ENCODE measurements at places on chromosomes 5 and 9.

GRCh38 chr9:36258996-36259533, 817 bp upstream of the GNE start:
- DNase-seq, result no peak

GRCh38 chr9:124696101-124696500, 75.0 kb downstream of the NR6A1 start:
- no peak for DNase-seq

DNA sequence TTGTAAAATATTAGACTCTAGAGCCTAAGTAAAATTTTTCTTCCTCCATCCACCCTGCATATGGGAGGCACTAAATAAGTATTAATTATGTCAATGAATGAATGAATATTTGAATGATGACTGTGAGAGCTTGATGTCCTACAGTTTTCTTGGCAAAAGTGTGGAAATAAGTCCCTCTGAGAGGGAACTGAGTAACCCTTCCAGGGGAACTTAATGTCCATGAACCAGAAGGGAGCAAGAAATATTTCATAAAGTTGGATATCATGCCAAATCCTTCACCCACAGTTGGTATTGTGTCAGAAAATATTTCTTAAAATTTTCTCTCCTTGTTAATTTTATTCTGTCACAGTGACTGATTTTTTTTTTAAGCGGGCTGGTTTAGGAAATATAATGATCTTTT, 36.6 kb downstream of the NNT start:
- DNase-seq, result no peak

DNA sequence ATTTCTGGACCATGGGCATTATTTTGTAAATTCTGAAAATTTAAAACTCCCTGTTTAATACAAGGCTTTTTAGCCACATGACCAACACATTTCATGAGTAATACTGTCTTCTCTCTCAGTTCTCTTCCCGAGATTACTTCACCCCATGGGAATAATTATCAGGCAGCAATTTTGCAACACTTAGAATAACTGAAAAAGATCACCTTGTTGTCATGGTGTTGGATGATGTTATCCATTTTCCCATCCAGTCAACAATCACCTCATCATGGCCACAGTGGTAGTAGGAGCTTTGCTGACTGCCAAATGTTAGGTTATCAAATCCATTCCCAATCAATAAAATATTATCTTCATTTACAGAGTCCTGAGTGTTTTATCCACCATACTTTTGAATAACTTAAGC, 354.9 kb upstream of the ISL1 start:
- DNase-seq, result no peak

DNA sequence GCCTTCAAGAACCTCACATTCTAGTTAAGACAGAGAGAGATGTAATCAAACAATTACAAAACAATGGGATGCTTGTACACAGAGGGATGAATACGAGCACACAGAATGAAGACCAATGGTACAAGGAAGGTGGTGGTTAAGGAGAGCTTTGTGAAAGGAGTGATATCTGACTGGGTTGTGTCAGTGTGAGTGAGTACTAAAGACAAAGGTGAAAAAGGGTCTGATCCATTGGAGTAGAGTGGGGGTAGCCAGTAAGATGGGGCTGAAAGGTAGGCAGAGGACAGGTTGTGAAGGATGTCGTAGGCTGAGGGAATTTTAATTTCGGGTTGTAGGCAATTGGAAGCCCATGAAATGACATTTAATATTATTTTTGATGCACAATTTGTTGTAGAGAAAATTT, 9.9 kb downstream of the RBM18 start:
- DNase-seq, result no peak

- DNase-seq, result no peak
Observed at GRCh38 chr5:6702633-6703032, 10.6 kb upstream of the TENT4A start.

- no peak for DNase-seq
Observed at GRCh38 chr9:90916147-90916734, 114.6 kb downstream of the SYK start.

- DNase-seq, result no peak
Observed at GRCh38 chr5:95619096-95619495, 791 bp upstream of the GPR150 start.

- DNase-seq, result no peak
Observed at GRCh38 chr5:169651526-169651925, 14.5 kb downstream of the DOCK2 start.

Data from ecto neural progenitor cell (in vitro differentiated cells).